NCI-H345 (cell line): ENCODE measurements at places on chromosomes 5 and 9.

DNA sequence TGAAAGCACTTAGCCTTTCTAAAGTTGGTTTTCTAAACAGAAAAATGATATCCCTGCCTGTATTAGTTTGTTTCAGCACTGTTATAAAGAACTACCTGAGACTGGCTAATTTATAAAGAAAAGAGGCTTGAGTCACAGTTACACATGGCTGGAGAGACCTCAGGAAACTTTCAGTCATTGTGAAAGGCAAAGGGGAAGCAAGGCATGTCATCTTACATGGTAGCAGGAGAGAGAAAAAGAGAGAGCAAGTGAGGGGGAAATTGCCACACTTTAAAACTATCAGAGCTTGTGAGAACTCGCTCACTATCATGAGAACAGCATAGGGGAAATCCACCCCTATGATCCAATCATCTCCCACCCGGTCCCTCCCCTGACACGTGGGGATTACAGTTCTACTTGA, 64.9 kb downstream of the FAM170A start:
- no peak for DNase-seq

DNA sequence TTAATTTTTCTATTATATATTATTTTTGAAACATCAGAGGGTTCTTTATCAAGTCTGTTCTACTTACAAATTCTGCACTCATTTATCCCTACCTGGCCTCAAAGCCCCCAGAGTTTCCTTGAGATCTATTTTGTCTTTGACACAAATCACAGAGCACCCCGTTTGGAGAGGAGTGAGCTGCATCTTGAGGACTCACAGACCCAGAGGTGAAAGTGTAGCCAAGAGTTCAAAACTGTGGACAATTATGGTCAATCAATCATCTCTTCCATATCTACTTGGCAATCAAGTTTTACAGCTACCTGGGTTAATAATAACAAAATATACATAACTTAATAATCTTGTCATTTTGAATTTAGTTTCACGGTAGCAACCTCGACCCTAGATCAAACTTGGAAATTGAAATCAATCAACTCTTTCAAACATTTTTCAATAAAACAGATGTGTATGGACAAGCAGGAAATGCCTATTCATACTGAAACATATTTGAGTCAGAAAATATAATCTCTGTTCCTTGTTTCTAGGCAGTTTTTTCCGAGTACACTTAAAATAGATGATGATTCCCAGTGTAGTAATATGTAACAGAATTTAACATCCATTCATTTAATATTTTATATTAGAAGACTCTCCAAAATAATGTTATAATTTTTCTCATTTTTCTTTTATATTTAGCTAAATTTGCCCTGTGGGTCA, 13.7 kb upstream of the SYK start:
- no peak for DNase-seq

DNA sequence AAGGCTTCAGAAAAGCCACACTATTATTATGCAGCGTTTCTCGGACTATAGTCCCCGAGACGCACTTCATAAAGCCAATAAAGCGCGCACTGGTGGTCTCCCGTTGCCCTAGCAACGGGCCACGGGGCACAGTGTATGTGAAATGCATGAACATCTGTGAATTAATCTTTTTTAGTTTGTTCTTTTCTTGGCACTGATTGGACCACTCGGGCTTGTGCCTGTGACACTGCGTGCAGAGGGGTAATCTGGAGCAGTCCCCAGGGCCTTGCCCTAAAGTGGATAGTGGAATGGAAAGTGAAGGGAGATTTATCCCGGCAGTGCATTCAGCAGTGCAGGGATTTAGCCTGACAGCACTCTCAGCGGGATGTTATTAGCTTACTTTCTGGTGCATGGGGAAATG, 92.1 kb downstream of the TLE4 start:
- no peak for DNase-seq

DNA sequence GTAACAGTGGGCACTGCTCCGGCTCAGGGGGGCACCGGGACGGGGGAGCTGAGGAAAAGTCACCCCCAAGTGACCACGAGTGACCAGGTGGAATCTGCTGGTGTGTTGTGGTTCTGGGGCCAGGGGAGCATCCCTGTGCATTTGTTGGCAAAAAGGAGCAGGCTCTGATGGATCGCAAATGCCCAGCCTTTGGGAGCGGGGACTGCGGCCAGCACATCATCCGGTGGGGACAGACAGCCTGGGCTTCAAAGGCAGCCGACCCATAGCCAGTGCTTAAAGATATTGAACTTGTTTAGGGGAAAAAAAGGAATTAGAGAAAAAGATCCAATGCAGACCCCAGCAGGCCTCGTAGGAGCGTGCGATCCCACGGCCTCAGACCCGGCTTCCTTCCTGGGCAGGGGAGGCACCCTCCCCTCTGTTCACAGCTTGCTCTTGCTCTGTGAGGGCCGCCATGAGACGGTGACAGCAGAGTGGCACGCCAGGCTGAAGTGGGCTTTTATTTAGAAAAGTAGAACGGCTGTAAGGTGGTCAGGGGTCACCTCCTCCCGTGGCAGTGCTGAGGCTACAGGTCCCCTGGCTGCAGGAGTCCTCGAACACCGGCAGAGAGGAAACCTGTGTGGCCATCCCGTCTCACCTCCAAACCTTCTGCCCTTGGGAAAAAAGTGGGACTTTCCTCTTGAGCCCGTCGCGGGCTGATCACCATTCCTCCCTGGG, 41.2 kb downstream of the COL5A1 start:
- no peak for DNase-seq

DNA sequence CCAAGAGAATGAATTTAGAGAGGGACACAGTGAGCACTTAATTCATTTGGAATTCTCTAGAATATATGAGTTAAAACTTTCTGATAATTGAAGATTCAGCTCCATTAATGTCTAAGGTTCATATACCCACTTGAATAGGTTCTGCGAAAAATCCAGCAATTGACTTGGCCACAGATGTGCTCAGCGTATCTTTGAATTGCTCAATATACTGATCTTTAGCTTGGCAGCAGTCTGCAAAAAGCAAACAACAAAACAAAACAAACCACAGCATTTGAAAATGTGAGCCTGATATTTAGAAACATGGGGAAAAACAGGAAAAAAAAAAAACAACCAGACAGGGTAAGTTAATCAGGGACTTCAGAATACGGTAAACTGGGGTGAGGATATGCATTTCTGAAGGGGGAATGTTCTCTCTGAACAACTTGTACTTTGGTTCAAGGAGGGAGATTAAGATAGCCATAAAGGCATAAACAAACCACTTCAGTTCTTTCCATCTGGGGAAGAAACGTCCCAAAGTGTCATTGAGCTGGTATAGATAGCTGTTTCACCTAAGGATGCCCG, 21.4 kb downstream of the AGXT2 start:
- no peak for DNase-seq

DNA sequence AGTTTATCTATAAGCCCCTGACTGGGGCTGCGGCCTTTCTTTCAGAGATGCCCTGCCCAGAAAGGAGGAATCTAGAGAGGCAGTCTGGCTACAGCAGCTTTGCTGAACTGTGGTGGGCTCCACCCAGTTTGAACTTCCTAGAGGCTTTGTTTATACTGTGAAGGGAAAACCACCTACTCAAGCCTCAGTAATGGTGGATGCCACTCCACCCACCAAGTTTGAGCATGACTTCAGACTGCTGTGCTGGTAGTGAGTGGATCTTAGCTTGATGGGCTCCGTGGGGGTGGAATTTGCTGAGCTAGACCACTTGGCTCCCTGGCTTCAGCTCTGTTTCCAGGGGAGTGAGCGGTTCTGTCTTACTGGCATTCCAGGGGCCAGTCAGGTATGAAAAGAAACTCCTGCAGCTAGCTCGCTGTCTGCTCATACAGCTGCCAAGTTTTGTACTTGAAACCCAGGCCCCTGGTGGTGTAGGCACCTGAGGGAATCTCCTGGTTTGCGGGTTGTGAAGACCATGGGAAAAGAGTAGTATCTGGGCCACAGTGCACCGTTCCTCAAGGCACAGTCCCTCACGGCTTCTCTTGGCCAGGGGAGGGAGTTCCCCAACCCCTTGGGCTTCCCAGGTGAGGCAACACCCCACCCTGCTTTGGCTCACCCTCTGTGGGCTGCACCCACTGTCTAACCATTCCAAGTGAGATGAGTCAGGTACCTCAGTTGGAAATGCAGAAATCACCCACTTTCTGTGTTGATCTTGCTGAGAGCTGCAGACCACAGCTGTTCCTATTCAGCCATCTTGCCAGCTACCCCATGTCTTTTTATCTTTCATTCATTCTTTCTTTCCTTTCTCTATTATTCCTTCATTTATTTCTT, 211.8 kb upstream of the C9orf72 start:
- DNase-seq: no peak

- no peak for DNase-seq
Observed at GRCh38 chr5:167798448-167798847, 493.0 kb upstream of the WWC1 start.

GRCh38 chr5:111998871-111999270, 241.9 kb upstream of the NREP start:
- DNase-seq: no peak

- DNase-seq: no peak
Observed at GRCh38 chr9:79769476-79770275, 197.9 kb downstream of the TLE4 start.

GRCh38 chr9:89185980-89186379, 7.4 kb upstream of the SHC3 start:
- DNase-seq: no peak

DNA sequence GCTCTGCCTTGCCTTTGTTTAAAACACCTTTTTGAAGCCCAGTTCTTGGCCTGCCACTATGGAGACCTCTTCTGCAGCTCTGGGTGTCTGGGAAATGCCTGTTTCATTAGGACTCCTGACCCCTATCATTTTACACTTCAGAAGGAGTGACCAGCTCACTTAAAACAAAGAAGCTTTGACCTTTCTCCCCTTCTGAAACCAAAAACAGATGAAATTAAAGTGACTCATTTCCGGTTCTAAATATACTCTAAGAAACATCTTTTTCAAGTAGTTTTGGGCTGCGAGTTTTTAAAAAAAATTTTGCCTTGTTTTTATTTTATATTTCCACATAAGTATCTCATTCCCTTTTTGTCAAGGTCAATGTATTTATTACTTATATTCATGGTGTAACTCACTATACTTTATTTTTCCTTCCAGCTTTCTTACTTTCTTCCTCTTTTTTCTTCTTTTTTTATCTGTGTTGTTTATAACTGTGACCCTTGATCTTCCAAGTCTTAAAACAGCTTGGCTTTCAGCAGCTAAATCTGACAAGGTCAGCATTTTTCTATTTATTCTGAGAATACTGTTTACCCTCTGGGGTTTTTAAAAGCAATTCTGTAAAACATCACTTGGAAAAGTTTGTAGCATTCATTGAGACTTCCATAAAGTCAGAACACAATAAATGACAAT, 672.9 kb downstream of the NR2F1-AS1 start:
- no peak for DNase-seq

DNA sequence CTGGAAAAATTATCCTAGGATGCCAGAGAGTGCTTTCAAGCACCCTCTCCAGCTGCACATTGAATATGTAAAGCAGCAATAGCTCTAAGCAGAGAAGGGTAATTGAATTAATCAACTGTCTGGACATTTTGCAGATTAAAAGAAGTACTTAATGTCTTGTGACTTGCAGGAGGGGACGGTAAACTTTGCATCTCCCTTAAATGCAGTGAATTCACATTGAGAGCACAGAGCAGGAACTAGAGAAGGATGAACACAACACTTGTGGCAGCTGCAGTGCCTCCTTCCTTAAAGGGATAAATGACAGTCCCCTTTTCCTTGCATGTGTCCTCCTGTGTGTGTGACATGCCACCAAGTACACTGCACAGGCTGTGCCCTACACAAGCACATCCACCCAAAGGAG, 7.4 kb upstream of the CDK5RAP2 start:
- no peak for DNase-seq

- peak; percentile 27 for DNase-seq
Observed at GRCh38 chr5:77629509-77630113, 8.9 kb downstream of the OTP start.

- DNase-seq: no peak
Observed at GRCh38 chr5:122141751-122142150, 12.4 kb downstream of the ZNF474 start.

GRCh38 chr9:31839273-31839672, 545.2 kb upstream of the ACO1 start:
- peak; percentile 5 for DNase-seq

DNA sequence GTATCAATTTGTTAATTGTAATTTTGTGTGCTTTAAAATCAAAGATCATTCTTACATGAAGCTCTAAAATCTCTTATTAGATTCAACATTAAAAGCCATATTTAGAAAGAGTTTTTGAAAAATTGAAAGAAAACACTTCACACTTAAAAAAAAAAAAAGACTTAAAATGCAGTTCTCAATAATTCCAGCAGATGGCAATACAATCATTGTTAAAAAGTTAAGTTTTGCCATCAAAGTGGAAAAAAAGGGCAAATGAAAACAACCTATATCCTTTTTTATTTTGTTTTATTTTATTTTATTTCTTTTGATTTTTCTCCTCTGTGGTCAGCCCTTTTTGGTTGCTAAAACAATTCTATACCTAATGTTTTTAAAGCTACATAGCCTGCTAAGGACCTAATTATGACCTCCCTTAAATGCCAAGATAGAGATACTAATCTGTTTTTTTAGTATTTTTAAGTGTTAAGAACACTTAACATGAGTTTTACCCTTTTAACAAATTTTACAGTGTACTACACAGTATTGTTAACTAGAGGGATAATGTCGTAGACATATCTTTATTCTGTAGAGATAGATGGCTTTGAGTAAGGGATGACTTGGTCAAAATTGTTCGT, 154.2 kb upstream of the DAB2 start:
- DNase-seq: peak; percentile 1

DNA sequence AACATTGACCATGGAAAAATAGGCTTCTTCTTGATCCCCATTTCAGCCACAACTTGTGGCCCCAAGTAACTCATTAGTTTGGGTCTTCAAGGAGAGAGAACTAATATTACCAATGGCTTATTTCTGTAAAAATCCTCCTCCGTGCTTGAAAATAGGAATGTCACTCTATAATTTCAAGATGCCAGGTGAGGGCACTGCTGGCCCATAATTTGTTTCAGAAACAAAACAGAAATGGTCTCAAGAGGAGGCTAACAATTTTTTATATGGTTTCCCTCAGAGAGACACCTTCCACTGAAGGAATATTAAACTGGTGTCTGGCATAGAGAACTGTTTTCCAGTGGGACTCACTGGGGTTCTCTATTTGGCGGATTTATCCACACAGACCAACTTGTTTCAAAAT, 437.0 kb upstream of the TRPC7 start:
- peak; percentile 64 for DNase-seq

GRCh38 chr5:60856066-60856465, 12.0 kb upstream of the ELOVL7 start:
- no peak for DNase-seq

GRCh38 chr9:93397661-93398373, 53.7 kb upstream of the FAM120A start:
- DNase-seq: no peak

- DNase-seq: no peak
Observed at GRCh38 chr5:122202952-122203351, 73.6 kb downstream of the ZNF474 start.

GRCh38 chr9:82367016-82367415, 378.4 kb downstream of the SPATA31D1 start:
- no peak for DNase-seq

- no peak for DNase-seq
Observed at GRCh38 chr5:61344187-61344944, 12.3 kb downstream of the ZSWIM6 start.

GRCh38 chr9:69697475-69697874, 25.3 kb upstream of the APBA1 start:
- no peak for DNase-seq

- DNase-seq: peak; percentile 85
Observed at GRCh38 chr9:76905791-76906646, at the start of gene PRUNE2. Gene PRUNE2 (minus strand): TSS chr9:76906114. CDS start chr9:76905963, 151 bp downstream.
